A549 treated with DMSO at 1 μM for 4 hours (cell line): ENCODE measurements at places on chromosomes 7 and 10. TPM values are rescaled to one million over a fixed set of nuclear protein-coding genes. Genes with fewer than 3 reads are reported as not detected.

Gene AQP1
- 0.41 to 0.88 TPM (median 0.44 TPM) in 5 replicates for total RNA-seq

Gene DNAH11
- 0.02 to 0.26 TPM (median 0.10 TPM) in 5 replicates for total RNA-seq

Gene IRF5
- 12.8 to 17.4 TPM (median 14.7 TPM) in 5 replicates for total RNA-seq

Gene ELAPOR2
- 0.05 to 0.14 TPM (median 0.09 TPM) in 4 of 5 replicates, not detected in the other for total RNA-seq

Gene CEP55
- 56.8 to 76.0 TPM (median 71.2 TPM) in 5 replicates for total RNA-seq

Gene SLC39A12
- not detected in 5 replicates for total RNA-seq

Gene SLC13A4
- not detected in 5 replicates for total RNA-seq

Gene PYROXD2
- 3.2 to 5.1 TPM (median 4.1 TPM) in 5 replicates for total RNA-seq

Gene KIAA1549
- 6.8 to 9.2 TPM (median 8.1 TPM) in 5 replicates for total RNA-seq

Gene SPOCK2
- 0.19 to 0.52 TPM (median 0.37 TPM) in 5 replicates for total RNA-seq

Gene TMEM236
- total RNA-seq = 0.03 to 0.12 TPM (median 0.07 TPM) in 5 replicates

Gene EBF3
- 0.09 to 0.28 TPM (median 0.21 TPM) in 5 replicates for total RNA-seq

Gene NPY
- total RNA-seq = not detected in 5 replicates

Gene CRHR2
- not detected in 5 replicates for total RNA-seq

Gene TRRAP
- 15.3 to 22.2 TPM (median 20.2 TPM) in 5 replicates for total RNA-seq

Gene CPA5
- not detected in 5 replicates for total RNA-seq

Gene SEMA3D
- total RNA-seq = 0.03 to 0.05 TPM (median 0.03 TPM) in 3 of 5 replicates, not detected in the others

Gene ZCCHC24
- 3.5 to 5.7 TPM (median 5.1 TPM) in 5 replicates for total RNA-seq

Gene FGFR2
- total RNA-seq = 0.36 to 0.52 TPM (median 0.45 TPM) in 5 replicates

Gene GPR85
- not detected in 5 replicates for total RNA-seq

Gene AKR1D1
- not detected in 5 replicates for total RNA-seq

Gene NEUROD6
- total RNA-seq = not detected in 5 replicates
